ENCODE measurements at places on chromosomes 16 and 17.

DNA sequence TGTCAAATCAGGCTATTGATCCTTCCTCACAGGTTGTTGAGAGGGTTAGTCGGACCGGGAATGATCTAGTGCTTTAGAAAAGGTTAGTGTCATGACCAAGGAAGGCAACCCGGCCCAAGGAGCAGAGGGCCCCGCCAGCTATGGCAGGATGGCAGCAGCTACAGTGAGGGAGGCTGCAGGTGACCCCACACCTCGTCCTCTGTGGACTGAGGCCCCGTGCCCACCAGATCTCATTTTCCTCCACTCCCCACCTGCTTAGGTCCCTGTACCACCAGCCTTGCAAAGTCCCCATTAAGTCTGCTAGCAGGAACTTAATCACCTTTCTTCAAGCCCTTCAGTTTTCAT lies 107.5 kb downstream of the CCDC182 start:
- no peak for DNase-seq

DNA sequence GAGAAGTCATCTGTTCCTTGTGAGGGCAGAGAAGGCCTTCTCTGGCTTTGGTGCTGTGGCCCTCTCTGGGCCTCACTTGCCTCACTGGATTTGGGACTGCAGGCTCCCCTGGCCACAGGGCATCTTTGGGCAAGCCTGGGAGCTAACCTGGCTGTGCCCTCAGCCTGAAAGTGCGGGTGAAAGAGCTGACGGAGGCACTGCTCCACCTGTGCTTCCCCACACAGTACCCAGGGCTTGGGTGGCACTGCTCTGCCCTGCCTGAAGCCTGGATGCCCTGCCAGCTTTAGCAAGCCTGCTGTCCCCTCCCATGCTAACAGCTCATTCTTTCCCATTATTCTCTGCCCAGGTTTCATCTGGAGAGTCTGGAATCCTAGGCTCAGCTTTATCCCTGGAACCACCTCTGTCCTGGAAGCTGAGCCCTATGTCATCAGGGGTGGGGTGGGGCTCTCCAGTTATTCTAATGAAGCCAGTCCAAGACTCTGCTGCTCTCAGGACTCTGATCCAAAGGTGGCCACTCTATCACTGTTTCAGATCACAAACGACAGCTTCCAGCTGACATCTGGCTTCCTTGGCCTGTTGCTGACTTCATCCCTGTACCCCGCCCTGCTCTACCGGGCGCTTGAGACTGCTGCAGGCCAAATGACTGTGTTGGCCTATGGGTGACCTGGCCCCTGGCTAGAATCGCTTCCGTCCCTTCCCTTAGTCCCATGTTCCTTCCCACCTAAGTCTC lies 29.3 kb downstream of the HIC1 start:
- no peak for DNase-seq

DNA sequence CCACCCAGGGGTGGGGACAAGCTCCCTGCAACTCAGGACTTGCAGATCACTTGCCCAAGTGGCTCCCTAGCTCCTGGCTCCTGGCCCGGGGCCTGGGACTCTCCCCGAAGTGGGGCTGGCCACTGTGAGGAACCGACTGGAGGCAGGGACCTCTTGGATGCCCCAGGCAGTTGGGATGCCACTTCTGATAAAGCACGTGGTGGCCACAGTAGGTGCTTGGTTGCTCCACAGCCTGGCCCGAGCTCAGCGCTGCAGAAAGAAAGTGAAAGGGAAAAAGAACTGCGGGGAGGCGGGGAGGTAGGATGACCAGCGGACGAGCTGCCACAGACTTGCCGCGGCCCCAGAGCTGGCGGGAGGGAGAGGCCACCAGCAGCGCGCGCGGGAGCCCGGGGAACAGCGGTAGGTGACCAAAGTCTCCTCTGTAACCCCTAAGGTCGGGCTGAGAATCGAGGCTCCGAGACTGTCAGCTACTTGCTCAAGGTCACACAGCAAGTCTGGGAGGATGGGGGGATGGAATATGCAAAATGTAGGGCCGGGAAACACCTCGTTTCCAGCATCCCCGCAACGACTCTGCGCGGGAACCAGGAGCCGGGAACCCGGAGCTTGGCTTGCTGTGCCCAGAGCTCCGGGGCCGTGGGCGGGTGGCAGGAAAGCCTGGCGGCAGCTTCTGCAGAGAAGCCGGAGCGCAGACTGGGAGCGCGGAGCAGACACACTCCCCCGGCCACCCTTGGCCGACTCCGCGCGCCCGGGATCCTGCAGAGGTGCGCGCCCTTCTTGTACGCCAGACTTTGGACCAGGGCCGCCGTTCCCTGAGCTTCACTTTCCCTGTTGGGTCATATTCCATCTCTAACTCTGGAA lies 1.9 kb downstream of the CIITA start:
- peak; percentile 12 for DNase-seq

DNA sequence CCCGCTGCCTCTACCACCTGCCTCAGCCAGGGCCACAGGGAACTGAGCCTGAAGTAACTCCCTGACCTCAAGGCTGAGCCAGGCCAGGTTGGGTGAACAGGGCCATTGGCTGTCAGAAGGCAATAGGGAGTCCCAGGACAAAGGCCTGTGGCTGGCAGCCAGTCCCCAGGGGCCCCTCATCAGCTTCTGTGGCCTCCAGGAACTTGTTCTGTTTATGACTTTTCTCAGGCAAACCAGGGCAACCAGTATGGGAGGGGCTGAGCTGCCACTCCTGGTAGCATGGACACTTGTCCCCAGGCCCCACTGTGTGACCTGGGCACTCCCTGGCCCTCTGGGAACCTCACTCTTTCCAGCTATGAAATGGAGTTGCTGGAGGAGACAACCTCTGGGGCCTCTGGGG lies 40.1 kb downstream of the CPNE2 start:
- no peak for DNase-seq

DNA sequence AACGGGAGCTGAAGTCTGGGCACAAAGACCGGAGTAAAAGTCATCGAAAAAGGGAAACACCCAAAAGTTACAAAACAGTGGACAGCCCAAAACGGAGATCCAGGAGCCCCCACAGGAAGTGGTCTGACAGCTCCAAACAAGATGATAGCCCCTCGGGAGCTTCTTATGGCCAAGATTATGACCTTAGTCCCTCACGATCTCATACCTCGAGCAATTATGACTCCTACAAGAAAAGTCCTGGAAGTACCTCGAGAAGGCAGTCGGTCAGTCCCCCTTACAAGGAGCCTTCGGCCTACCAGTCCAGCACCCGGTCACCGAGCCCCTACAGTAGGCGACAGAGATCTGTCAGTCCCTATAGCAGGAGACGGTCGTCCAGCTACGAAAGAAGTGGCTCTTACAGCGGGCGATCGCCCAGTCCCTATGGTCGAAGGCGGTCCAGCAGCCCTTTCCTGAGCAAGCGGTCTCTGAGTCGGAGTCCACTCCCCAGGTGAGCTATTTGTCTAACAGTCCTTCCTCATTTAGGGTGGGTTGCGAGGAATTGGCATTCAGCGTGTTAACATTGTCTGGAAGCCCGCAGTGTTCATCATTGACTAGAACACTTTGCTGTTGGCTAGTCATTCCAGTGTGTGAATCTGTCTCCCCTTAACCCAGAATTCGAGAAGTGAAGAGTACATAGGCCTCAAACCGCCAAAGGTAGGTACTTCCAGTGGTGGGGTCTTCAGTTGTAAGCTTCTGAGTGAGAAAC lies 1.5 kb downstream of the CDK12 start:
- DNase-seq, result no peak

- no peak for DNase-seq
These were observed 20.1 kb upstream of the NAT9 start for GRCh38 chr17:74796211-74796610.

GRCh38 chr16:56120447-56121155 lies 70.7 kb upstream of the GNAO1 start:
- DNase-seq, result no peak

All from NCI-H146 (cell line).